ENCODE measurements at places on chromosomes 13 and 19.

- no peak for DNase-seq
Observed at GRCh38 chr19:32539240-32539916, 41.6 kb upstream of the PDCD5 start.

- DNase-seq, result no peak
Observed at GRCh38 chr19:42024622-42025111, 30.6 kb upstream of the ATP1A3 start.

- no peak for DNase-seq
Observed at GRCh38 chr19:44740351-44740824, 8.1 kb upstream of the BCL3 start.

DNA sequence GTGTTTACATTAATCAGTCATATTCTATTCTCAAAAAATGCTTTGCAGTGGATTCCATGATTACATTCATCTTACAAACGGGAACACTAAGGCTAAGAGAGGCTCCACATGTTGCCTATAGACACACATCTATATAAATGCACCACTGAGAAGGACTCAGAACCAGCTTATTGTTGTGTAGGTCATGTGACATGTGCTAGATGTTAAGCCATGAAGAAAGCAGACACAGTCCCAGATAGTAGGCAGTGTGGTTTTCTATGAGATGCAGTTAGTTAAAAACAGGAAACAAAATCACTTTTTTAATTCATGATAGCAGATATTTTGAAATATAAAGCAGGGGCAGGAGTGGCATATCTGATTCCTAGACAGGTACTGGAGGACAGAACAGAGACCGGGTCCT is 10.7 kb downstream of the SIGLEC6 start:
- DNase-seq, result no peak

DNA sequence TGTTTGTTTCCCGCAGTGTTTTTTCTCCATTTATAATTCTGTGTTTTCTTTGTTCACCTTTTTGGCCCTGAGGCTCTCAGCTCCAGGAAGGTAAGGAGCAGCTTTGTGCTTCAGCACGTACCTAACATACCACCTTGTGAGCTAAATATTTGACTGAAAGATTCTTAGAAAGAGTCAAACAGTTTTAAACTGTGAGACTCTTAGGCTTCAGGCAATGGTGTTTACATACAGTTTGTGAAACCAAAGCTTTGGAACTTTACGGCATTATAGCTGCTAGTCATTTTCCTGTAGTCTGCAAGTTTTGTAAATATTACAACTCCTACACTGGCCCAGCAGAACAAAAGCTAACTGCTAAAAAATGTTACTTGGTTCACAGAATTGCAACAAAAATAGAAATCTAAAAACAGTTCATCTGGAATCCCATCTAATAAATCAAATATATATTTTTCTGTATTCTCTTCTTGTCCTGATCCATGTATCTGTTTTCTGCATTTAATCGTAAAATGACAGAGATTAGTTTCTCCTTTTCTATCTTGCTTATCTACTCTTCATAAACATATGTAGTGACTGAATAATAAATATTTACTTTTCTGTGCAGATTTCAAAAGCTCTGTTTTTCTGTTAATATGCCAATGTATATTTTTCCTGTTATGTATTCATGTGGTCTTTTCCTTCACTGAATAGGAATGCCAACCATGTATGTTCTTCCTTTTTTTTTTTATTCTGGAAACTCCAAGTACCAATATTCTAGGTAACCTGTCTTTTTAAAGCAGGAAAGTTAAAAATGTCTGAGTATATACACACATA is 38.8 kb upstream of the GPI start:
- no peak for DNase-seq

DNA sequence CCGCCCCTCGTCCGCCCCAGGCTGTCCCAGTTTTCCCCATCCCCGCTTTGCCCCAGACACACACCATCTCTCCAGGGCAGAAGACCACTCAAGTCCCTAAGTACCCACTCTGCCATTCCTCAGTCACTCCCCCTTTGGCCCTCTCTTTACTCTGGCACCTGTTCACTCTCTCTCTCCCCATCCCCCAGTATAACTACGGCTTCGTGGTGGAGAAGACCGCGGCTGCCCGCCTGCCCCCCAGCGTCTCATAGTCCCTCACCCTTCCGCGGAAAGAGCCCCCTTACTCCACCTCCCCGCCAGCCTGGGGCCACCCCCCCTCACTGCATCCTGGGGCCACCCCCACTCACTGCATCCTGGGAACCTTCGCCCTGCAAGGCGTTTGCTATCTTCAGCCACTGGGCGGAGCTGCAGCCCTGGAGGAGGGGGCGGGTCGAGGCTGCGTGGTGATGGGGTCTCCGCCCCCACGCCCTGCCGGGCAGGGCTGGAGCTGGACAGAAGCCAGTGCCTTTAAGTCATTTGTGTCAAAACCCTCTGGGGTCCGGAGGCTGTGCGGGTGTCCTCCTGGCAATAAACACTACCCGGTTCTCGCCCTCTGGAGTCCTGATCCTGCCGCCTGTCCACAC is 5.0 kb downstream of the MVB12A start:
- no peak for DNase-seq

DNA sequence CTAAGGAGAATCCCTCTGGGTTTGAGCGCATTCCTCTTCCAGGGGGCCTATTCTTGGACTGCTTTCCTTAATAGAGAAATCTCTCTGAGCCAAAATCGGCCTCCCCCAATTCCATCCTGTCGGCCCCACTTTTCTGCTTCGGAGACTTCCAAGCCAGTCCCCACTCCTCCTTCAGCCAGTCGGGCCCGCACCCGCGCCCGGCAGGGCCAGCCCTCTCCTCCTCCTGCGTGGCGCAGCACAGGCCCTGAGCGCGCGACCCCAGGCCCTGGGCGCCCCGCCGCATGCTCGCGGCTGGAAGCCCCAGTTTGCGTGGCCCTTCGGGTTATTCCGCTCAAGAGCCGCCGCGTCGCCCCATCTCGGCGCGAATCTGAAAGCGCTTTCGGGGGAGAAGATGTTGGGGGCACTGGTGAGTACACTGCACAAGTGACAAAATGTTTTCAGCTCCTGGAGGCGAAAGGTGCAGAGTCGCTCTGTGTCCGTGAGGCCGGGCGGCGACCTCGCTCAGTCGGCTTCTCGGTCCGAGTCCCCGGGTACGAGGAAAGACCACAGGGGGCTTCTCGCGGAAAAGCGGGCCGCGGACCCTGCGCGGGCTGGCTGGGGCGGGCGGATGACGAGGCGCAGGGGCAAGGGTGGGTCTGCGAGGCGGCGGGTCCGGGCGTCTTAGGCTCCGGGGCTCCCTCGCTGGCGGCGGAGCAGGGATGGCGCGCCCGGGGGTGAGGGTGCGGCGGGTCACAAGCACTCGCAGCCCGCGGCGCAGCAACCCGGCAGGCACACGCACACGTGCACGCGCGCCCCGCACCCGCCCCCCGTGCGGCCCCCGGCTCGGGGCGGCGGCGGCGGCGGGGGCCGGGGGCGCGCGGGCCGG is at the start of gene IL17D:
TSS of gene IL17D (plus strand) at position 785 of the 865 bp plus-strand sequence. CDS start 303 bp downstream, outside the sequence.
- DNase-seq, result no peak

DNA sequence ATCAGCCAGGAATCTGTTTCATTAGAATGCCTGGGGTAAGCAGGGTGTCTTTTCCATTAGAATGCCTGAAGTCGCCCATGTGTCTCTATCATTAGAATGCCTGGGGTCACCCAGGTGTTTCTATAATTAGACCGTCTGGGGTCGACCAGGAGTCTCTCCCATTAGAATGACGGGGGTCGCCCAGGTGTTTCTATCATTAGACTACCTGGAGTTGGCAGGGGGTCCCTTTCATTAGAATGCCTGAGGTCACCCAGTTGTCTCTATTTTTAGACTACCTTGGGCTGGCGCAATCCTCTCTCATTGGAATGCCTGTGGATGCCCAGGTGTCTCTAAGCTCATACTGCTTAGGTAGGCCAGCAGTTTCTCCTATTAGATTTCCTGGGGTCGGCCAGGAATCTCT is 1447.6 kb downstream of the UQCRFS1 start:
- no peak for DNase-seq

GRCh38 chr13:37666036-37666435 is 67.5 kb upstream of the POSTN start:
- DNase-seq, result no peak

DNA sequence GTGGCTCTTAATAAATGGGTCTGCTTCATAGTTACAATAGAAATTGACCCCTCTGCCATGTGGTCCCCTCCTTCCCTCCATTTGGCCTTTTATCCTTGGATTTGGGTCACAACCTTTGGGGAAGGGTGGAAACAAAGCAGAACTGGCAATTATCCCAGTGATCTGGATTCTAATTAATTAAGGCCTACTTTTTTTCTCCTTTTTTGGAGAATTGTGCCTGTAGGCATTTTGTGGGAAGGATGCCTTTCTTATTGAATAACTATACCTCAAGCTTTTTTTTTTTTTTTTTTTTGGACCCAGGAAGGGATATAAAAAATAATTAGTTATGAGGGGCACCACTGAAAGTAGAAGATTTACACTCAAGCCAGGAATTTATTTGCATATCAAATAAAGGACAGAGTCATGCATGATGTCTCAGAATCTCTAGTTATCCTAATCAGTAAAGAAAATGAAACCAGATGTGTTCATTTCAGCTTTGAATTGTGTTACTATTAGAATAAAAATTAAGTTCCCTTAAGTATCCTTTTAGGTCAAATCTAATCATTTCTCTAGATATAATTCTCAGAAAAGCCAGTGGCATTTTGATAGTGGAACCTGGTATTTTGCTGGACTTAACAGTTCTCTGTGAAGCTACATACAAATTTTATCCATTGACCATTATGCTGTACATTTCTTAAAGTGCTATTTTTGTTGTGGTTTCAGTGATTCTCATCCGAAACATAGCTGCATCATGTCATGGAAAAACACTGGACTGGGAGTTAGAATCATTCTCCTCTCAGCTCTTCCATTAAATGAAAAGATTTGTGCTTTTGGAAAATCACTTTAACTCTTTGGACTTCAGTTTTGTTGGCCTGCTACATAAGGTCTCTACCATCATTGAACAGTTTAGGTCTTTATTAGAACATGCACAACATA is 129.3 kb downstream of the KCNRG start:
- DNase-seq, result no peak

DNA sequence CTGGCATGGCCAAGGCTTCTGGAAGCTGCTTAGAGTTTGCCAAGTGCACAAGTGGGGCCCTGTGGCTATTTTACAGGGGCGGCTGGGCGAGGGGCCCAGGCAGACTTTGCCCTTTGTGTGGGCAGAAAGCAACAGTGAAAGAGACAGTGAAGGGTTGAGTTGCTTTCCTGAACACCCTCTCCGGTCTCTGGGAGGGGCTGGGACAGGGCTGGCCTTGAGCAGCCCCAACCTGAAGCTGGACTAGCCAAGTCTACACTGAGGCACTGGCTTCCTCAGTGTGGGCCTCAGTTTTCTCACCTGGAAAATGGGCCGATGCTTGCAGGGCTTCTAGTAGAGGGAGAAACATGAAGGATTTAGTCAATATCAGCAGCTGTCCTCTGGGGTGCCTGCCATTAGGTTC is 2.4 kb upstream of the HOMER3 start:
- no peak for DNase-seq

- DNase-seq, result no peak
Observed at GRCh38 chr13:111252446-111253364, 67.7 kb upstream of the TEX29 start.

- DNase-seq, result no peak
Observed at GRCh38 chr13:105316731-105317130, 1218.7 kb downstream of the EFNB2 start.

GRCh38 chr13:32728327-32728726 is 142.1 kb downstream of the PDS5B start:
- no peak for DNase-seq

- no peak for DNase-seq
Observed at GRCh38 chr13:41075034-41075433, 13.7 kb downstream of the WBP4 start.

DNA sequence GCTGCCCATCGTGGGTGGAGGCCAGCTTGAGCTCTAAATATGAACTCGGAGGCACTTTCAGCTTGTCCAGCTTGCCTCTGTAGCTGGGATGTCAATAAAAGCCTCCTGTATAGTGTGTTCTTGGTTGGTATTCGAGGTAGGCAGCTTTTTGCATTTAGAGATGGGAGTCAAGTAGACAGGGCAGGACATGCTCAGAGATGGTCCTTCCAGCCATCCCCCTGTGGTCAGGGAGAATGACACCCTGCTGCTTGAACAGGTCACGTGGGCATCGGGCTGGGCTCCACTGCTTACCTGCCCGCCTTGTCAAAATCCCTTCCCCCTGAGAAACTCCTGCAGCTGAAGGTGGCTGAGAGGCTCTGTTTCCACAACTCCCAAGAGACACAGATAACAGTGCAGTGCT is 302.5 kb downstream of the ZNF536 start:
- DNase-seq, result no peak

- DNase-seq, result no peak
Observed at GRCh38 chr19:28544451-28545261, 668.3 kb downstream of the UQCRFS1 start.

DNA sequence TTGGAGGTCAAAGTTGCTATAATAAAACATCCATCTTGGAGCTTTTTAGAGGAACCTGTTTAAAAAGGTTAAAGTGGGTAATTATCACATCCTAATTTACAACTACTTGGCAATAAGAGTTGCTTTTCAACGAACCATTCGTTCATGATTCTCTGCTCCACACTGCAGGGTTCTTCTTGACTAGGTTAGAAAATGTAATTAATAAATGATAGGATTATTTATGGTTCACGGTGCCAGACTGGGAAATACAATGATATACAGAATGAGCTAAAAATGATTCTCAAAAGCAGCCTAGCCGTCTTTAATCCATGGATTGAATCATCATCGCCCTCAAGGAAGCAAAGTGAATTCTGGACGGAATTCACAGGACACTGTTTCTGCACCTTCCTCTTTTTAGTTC is 291.2 kb downstream of the TEX29 start:
- peak; percentile 31 for DNase-seq

- DNase-seq, result no peak
Observed at GRCh38 chr19:55554741-55555152, 9.4 kb upstream of the SBK3 start.

- DNase-seq, result no peak
Observed at GRCh38 chr19:42601811-42602443, 7.2 kb upstream of the CEACAM8 start.

DNA sequence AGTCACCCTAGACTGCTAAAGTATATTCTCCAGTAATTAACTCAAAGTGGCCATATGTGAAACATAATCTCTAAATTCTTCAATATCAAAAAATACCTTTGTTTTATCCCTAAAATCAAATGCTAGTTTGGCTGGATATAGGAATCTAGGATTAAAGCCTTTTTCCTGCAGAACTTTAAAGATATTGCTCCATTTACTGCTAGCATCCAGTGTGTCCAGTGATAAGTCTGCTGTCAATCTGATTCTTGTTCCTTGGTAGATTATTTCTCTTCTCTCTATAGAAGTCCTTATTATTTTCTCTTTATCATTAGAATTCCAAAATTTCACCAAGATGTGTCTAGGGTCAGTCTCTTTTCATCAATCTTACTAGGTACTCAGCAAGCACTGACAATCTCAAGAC is 384.6 kb downstream of the FGF14 start:
- no peak for DNase-seq

GRCh38 chr13:30851697-30852096 is 54.4 kb upstream of the MEDAG start:
- DNase-seq, result no peak

DNA sequence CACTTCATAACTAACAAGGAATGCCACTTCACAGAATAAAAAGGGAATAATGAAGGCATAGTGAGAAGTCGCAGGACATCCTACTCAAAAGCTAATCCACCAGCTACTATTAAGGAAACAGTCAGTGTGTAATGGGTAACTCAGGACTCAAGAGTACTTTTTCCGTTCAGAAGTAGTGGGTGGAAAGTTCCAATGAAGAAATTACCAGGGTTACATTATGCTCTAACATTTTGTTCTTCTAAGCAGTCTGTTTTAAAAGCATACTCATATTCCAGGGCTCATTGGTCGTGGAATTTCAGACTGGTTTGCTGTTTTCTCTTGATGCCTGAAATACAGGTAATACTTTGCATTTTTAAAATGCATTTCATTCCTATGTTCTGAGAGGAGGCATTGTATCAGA is 222.4 kb upstream of the IRS2 start:
- DNase-seq, result peak; percentile 16
